ENCODE measurements at places on chromosomes 3 and 15. TPM values are rescaled to one million over a fixed set of nuclear protein-coding genes. Genes with fewer than 3 reads are reported as not detected.

The KCNMB2 gene
- total RNA-seq, result 4.6 TPM

The EIF5A2 gene
- total RNA-seq, result 8.8 TPM

The LRRC34 gene
- 1.2 TPM for total RNA-seq

The SAMMSON gene
- total RNA-seq, result not detected

DNA sequence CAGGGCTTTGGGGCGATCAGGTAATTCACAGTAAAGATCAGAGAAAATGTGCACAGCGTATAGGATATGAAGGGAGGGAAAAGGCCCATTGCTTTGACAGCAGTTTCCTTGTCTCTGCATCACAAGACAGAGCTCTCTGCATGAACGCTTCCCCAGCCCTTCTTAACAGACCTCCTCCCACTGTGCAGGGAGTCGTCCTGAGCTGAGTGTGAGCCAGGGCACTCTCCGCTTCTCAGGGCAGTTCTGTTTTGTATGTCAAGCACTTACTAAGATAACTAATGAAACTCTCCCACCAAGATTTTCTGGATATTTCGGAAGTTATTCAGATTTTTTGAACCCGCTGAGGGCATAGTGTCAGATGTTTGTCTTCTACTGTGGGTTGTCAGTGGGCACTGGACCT is 105.8 kb upstream of the C15orf61 start:
- H3K4me3 ChIP-seq, result no peak overlapping the region
- no peak overlapping the region for H3K27ac ChIP-seq
- no peak for DNase-seq

DNA sequence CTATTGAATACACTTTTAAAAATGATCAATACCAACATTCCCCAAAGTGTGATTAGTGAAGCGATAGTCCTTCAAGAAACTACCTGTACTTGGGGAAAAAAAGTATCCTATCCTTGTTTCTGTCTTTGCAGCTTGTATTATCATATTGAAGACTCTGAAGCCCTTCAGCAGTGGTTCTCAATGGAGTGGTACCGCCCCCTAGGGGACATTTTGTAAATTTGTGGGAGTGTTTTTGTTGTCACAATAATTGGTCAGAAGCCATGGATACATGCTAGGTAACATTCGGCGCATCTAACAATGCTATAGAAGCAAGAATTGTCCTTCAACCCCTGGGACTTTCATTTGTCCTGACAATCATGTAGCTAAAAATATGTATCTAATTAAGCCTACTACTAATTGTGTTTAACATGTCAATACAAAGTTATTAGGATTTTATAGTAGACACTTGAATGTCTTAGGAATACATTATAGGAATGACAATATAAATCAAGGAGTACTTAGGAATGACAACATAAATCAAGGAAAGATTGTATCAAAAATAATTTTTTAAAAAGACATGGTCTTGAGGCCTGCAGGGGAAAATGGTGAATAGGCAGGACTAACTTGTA is 53.7 kb downstream of the NMD3 start:
- H3K4me3 ChIP-seq, result no peak overlapping the region
- no peaks in the 10 kb centered on the region for H3K27me3 ChIP-seq
- no peak overlapping the region for H3K27ac ChIP-seq
- no peak for DNase-seq
- H3K36me3 ChIP-seq, result no peaks in the 10 kb centered on the region
- H3K4me1 ChIP-seq, result no peaks in the 10 kb centered on the region

DNA sequence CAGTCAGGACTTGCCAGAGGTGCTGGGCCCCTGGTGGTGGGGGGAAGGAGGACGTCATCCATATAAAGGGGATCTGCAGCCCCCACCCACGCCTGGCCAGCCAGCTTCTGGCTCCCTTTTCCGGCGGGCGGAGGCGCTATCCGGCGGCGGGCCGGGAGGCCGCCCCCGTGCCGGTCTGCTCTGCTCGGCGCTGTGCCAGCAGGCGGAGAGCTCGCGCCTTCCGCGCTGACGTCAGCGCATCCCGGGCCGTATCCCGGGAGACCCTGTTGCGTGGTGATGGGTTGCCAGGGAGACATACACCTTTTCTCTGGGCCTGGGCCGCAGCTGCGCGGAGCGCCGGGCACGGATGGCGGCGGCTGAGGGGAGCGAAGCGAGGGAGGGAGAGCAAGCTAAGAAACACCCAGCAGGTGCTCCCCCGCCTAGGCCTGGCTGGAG is 1.1 kb downstream of the FAM131A start:
- peaks cover 44% of the 10 kb centered on the region for H3K36me3 ChIP-seq
- peak; percentile 89 for DNase-seq
- peak overlapping the region; percentile 82 for H3K4me3 ChIP-seq
- no peaks in the 10 kb centered on the region for H3K27me3 ChIP-seq

DNA sequence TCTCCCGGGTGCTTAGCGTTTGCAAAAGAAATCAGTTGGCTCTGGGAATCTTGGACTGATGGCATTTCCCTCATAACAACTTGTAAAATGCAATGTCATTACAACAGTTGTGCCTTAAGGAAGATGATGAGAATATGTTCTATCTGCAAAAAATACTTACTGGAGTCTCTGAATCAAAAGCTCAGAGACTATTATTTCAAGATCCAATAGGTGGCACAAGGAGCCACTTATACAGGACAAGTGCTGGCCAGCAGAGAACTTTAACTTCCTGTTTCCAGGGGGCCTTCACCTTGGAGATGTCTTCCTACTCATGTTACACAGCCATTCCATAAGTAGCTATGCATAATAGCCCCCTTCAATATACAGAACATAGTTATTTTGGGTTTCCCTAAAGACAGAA is 8.9 kb upstream of the RPS27L start:
- H3K4me1 ChIP-seq, result no peaks in the 10 kb centered on the region
- no peaks in the 10 kb centered on the region for H3K36me3 ChIP-seq
- H3K27ac ChIP-seq, result no peak overlapping the region
- no peaks in the 10 kb centered on the region for H3K27me3 ChIP-seq

Data from heart right ventricle (tissue), 16 donors.